ENCODE measurements at places on chromosomes 2 and 18.

GRCh38 chr2:48728840-48729239, 26.7 kb downstream of the LHCGR start:
- DNase-seq, result no peak

DNA sequence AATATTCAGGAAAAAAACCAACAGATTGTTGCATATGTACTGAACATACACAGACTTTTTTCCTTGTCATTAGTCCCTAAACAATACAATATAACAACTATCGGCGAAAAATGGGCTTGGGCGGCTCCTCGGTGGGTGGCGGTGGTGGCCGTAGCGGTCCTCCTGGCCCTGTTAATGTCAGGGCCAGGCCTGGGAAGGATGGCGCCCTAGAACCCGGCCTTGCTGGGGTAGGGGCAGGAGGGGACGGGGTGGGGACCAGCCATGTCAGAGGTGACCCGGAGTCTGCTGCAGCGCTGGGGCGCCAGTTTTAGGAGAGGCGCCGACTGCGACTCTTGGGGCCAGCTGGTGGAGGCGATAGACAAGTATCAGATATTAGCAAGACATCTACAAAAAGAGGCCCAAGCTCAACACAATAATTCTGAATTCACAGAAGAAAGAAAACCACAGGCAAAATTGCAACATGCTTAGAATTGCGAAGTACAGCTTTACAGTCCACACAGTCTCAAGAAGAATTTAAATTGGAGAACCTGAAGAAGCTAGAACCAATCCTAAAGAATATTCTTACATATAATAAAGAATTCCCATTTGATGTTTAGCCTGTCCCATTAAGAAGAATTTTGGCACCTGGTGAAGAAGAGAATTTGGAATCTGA, 36.5 kb downstream of the ROCK2 start:
- DNase-seq, result no peak

DNA sequence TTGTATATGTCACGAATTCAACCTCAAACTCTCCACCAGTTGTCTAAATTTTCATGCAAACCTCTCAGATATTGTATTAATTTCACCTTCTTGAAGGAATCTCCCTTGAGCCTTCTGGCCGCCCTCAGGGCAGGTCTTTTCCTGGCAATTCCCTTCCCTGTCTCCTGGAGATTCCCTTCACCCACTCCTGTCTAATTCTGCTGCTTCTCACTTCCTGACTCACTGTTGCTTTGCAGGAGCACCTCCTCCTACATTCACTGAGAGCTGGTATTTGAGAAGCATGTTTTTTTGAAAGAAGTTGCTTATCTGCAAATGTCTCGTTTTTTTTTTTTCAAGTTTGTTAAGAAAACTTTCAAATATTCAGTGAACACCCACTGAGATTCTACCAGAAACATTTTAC, 79.9 kb upstream of the OTOS start:
- DNase-seq, result no peak

- DNase-seq, result no peak
These were observed 343.3 kb downstream of the CYP26B1 start for GRCh38 chr2:71804281-71804751.

DNA sequence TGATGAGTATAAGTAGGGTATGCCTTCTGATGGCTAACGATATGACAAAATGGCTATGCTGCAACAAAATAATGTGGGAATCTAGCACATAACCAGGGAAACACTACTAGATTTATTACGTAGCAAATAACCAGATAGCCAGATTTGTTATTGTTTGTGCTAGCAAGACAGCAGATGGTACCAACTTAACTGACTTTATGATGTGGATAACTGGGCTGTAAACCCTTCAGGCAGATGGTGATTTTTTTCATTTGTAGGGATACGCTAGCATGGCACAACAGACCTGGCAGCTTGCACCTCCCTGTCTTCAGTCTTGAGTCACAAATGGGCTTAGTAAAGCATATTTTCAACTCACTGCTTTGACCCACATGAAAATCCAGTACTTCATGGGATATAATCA, 48.7 kb downstream of the PRELID3A start:
- no peak for DNase-seq

DNA sequence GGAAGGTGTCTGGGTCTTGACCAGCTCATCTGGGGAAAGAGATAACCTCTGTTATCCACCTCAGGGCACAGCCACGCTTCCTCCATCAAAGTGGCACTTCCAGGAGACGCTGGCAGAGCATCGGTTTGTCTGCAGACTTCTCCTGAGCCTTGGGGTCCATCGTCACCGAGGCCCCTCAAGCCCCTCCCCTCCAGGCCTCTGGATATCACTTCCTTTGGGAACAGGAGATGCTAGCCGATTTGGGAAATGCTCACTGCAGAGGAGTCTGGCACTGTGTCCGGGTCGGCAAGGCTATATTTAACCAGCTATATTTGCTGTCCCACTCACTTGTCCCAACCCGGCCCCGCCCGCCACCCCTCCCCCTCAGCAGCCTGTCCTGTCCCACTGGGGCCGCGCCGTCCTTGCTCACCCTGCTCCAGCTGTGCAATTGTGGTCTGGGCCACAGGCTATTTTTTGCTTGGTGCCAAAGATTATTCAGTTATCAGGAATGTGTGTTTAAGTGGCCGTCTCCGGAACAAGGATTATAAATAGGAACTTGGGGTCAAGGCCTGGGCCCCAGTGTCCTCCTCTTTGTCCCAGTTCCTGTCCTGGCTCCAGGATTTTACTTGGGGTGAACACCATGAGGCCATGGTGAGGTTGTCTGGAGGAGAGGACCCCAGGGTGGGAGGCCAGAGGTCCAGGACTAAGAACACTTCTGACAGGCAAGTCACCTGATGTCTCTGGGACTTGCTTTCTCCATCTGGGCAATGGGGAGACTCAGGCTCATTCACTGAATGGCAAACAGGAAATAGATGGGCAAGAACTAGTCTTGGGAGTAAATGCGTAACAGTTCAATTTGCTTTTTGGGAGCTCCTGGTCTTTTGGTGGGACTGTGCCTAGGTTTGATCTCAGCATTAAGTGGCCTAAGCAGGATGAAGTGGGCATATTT, 263.6 kb downstream of the DYSF start:
- DNase-seq, result no peak

- DNase-seq, result no peak
These were observed 1.8 kb upstream of the CHAC2 start for GRCh38 chr2:53765767-53766166.

- no peak for DNase-seq
These were observed 107.2 kb upstream of the L3MBTL4 start for GRCh38 chr18:6521803-6522418.

- DNase-seq, result no peak
These were observed 11.3 kb downstream of the TTLL4 start for GRCh38 chr2:218721934-218722333.

- no peak for DNase-seq
These were observed 21.8 kb downstream of the SP140L start for GRCh38 chr2:230348787-230349186.

DNA sequence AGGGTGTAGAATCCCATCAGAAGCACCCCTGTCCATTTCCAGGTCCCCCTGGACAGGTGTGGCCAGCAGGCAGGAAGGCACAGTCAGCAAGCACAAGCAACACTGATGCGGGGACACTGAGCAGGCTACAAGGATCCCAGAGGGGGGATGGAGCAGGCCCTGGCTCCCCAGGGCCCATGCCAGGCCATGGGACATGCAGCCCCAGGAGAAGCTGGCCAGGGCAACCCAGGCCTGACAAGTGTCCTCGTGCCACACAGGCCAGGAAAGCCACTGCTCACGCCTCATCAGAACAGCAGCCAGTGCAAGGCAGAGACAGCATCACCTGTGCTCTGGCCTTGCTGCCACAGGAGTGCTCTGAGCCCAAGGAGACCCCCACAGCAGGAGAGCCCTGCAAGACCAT, 14.1 kb upstream of the GPC1 start:
- no peak for DNase-seq

GRCh38 chr2:37457401-37457901, 113.0 kb downstream of the QPCT start:
- DNase-seq, result no peak

DNA sequence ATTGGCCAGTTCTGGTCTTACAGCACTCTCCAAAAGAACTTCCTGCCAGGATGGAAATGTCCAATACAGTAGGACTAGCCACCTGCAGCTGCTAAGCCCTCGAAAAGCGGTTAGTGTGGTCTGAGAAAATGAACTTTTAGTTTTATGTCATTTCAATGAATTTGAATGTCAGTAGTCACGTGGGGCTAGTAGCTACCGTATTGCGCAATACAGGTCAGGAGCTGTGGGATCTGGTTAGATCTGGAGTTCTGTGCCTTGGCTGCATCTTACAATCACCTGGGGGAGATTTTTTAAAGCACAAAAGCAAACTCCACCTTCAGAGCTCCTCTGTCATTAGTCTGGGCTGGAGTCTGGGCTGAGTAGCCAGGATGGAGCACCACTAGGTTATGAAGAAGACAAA, 35.9 kb downstream of the C1QL2 start:
- DNase-seq, result no peak

- DNase-seq, result no peak
These were observed 25.8 kb downstream of the KCNJ3 start for GRCh38 chr2:154724194-154724797.

GRCh38 chr2:224208007-224208406, 168.9 kb upstream of the SERPINE2 start:
- no peak for DNase-seq

GRCh38 chr2:86038291-86039081, 67.2 kb downstream of the POLR1A start:
- no peak for DNase-seq

DNA sequence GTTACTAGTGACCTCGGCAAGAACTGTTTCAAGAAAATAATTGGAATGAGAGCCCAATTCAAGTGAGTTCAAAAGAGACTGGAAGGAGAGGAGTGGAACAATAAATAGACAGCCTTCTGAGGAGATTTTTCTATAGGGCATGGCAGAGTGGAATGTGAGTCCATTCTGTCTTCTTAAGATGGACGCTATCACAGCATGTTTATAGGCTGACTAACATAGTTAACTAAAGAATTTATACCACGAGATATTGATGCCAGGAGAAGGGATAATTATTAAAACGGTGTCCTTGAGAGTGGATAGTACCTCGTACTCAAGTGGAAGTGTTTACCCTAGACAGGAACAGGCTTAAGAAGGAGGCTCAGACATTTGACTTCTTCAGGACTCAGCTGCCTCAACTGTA, 143.5 kb upstream of the RBBP8 start:
- no peak for DNase-seq

DNA sequence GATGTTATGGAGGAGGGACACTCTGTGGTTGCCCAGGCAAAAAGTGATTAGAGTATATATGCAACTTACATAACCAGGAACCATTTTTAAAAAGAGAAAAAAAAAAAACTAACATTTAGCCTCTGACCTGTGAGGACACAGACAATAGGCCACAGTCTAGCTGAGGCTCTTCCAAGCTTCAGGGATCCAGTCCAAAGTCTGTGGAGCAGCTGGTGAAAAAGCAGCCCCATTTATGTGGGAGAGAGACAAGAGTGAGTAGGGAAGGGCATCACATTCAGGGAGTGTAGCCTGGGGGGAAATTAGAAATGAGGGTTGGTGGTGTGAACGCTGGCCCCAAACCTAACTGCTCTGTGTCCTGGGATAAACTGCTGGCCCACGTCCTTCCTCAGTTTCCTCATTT, 122.8 kb downstream of the MYO5B start:
- no peak for DNase-seq

DNA sequence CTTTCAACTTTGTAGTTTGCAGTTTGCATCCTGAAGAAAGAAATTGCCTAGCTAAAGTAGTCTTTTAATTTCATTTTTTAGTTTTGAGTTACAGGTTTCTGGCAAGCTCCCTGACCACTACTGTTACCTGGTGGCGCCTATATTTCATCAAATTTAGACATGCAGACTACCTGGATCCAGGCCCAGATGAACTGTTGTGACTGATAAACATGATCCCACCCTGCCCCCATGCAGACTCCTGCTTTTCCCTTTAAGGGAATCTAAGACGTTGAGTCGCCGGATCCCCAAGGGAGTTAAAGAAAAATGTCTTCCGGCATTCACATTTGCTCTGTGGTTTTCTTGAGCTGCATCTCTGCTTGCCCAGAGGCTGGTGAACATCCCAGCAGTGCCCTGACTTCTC, 22.2 kb downstream of the METAP1D start:
- DNase-seq, result no peak

- DNase-seq, result no peak
These were observed 789.8 kb upstream of the FSHR start for GRCh38 chr2:49943944-49944778.

GRCh38 chr18:9539283-9539682, 64.0 kb downstream of the RALBP1 start:
- DNase-seq, result no peak

GRCh38 chr2:25341753-25342371, at the start of gene DNMT3A:
Gene DNMT3A, minus strand, starts transcription at chr2:25341925. Its CDS starts 27,941 bp downstream, at chr2:25313984.
- DNase-seq, result peak; percentile 64

DNA sequence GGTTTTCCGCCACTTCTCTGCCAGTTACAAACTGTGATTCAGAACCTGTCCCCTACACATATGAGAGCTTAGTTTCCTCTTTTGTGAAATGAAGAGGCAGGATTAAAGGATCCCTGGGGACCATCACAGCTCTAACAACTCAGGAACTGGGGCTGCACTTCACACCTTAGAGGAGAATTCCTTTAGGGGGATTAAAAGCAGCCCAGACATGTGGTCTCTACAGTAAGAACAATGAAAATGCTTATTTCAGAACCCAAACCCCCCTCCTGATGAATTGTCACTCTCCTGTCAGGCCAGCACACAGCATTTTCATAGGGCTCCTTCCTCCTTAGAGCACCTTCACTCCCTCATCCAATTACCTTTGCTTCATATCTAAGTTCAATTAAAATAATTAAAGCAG, 101.5 kb upstream of the NEDD4L start:
- DNase-seq, result no peak

DNA sequence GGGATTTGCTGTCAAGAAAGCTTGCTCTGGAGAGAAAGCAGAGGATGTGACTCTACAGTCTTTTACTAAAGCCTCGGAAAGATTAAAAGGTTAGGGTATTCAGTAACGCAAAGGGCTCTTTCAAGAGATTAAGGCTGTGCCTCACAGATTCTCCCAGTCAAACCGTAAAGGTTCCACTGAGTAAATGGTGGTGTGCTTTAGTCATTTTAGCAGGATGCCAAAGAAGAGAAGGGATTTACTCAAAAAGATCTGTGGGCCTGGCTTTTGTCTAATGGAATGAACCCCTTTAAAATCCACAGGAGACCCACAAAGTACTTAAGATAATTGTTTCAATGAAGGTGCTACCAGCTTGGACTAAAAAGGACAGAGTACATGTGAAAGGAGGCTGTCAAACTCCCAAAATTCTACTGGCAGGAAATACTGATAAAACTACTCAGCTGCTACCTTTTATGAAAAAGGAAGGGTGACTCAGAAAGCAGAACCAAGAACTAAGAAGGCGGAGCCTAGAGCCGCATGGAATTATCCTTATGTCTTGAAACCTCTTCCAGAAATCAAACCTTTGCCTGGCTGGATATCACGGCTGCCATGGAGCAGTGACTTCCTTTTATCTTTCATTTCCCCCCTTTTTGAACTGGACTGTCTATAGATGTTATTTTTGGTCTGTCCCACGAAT, 670.2 kb upstream of the ZEB2 start:
- no peak for DNase-seq
